H1 (cell line): ENCODE measurements at places on chromosomes 1 and 21. TPM values are rescaled to one million over a fixed set of nuclear protein-coding genes. Genes with fewer than 3 reads are reported as not detected.

The MDM4 gene
- polyA plus RNA-seq = 10.0 and 10.8 TPM in 2 replicates

The TMEM81 gene
- 1.3 and 2.1 TPM in 2 replicates for polyA plus RNA-seq

The AADACL3 gene
- 0.33 and 0.52 TPM in 2 replicates for polyA plus RNA-seq

DNA sequence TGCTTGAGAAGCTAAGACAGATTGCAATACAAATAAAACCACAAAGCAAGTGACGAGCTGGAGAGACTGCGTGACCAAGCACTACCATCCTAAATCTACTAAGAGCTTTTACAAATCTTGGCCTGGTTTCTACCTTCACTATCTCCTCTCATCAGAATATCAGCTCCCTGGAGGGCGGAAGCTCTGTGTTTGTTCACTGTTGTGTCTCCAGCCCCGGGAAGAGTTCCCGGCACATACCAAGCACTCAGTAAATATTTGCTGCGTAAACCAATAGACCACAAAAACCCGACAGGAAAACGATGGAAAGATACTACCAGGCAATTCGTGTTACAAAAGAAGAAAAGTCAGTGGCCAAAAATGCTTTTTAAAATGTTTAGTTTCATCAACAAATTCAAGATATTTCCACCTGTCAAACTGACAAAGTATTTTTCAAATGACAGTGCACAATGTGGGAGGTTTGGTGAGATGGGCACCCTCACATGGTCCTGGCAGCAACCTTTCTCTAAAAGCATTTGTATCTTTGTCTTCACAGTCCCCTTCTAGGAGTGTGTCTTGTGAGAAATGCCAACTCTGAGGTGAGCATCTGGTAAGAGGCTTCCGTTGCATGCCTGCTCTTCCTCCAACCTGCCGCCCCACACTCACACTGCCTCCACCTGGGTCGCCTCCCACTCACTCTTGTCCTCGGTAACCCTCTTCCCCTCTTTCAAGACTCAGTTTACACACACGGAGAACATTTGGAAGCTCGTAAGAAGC is 34.7 kb downstream of the SLC1A7 start:
- no peak for DNase-seq

DNA sequence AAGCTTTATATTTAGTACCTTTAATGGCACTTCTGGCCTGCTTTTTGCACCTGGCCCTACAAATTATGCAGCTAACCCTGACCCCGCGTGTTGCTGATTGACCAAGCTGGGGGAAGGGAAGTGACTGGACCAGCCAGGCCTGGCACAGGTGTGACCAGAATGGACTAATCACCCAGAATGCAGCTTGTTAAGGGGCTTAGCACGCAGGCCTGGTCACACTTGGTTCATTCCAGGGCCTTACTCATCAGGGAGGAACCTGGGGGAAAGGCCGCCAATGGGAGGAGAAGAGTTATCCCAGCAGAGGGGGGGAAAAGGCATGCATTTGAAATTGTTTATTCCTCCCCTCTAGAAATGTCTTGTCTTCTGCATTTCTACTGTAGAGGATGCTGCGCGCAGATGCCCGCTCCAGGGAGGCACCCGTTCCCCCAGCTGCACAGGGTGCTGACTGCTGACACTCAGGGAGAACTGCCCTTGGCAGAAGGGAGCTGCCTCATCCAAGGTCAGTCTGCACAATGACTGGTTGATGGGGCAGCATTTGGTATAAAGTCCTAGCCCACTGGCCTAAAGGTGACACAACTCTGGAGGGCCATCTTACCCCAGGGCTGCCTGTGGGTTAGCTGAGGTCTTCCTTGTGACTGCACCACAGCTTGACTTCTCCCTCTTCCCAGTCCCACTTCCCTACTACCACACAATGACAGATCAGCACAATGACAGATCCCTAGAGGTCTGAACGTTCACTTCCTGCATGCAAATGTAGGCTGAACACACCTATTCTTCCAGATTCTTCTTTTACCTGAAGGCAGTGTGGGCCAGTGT is 29.0 kb downstream of the DHCR24 start:
- no peak for DNase-seq

DNA sequence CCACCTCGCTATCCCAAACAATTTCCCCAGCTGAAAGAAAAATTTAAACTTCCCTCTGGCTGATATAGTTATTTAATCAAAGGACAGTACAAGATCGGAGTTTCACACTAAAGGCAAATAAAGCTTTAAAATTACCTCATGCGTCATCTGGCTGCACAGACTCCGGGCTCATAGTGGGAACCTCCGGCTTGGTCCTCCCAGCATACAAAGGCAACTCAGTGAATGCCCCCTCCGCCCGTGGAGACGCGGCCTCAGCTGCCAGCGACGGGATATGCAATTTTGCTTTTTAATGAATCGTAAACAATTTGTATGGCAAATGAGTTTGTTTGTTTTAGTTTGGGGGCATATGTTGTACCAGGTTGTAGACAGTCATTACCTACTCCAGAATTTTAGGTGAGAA is 214.6 kb upstream of the NFIA start:
- DNase-seq = no peak

DNA sequence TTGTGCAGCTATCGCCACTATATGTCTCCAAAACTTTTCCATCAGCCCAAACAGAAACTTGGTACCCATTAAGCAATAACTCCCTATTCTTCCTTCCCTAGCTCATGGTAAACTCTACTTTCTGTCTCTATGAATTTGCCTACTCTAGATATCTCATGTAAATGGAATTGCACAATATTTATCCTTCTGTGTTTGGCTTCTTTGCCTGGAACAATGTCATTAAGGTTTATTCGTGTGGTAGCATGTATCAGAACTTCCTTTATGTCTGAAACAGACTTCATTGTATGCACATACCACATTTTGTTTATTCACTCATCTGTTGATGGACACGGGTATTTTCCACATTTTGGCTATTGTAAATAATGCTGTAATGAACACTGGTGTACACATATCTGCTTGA is 40.7 kb upstream of the CD34 start:
- no peak for DNase-seq

- DNase-seq = no peak
Measured at GRCh38 chr1:228747301-228747935, 12.1 kb downstream of the RHOU start.

- DNase-seq = no peak
Measured at GRCh38 chr1:209063767-209064659, 519.5 kb upstream of the CAMK1G start.

GRCh38 chr1:22845398-22845935 is 127.2 kb downstream of the LACTBL1 start:
- no peak for DNase-seq

DNA sequence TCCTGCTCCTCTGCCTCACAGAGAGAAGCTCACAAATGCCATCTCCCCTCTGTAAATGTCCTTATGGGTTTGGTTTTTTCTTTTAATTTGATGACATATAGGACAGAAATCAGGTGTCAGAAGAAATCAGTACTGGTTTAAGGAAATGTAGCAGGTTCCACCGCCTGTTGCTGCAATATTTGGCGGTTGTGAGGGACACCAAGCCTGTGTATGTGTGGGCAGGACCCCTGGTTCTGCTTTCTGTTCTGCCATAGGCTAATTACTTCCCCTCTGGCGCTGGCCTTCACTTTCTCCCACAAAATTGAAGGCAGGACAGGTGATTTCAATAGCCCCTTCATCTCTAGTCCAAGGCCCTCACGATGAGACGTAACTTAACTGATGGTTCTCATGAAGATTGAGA is 69.2 kb downstream of the PRDM2 start:
- no peak for DNase-seq
